ENCODE measurements at places on chromosomes 3 and 15. TPM values are rescaled to one million over a fixed set of nuclear protein-coding genes. Genes with fewer than 3 reads are reported as not detected.

The GCSAM gene
- total RNA-seq: not detected

The ACOX2 gene
- total RNA-seq: 5.6 TPM

The SMCO1 gene
- total RNA-seq: not detected

The CHRM5 gene
- not detected for total RNA-seq

The ADCY5 gene
- total RNA-seq: 9.1 TPM

DNA sequence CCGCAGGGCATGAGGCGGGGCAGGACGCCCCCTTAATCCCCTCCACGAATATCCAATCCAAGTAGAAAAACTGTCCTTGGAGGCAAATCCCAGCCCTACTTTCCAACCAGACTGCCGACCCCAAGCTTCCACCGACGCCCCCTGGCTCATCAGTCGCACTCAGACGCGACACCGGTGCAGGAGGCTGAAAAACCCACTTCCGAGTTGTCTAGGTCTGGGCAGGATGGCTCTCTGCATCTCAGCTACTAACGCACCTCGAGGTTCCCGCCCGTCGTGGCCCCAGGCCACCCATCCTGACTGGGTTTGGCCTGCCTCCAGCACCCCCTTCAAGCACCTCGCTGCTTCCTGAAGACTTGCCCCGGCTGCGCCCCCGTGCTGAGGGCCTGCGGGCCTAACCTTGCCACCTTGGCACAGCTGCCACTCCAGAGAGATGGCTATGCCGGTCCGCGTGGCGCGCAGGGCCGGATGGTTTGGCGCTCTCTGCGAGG lies 15.5 kb downstream of the RGMA start:
- DNase-seq: no peak
- peaks cover 44% of the 10 kb centered on the region for H3K4me1 ChIP-seq
- H3K36me3 ChIP-seq: peaks cover 12% of the 10 kb centered on the region
- peaks cover 20% of the 10 kb centered on the region for H3K27me3 ChIP-seq

GRCh38 chr15:47461652-47462141 lies 255.6 kb upstream of the SEMA6D start:
- no peaks in the 10 kb centered on the region for H3K27me3 ChIP-seq
- H3K4me3 ChIP-seq: no peak overlapping the region
- peaks cover 12% of the 10 kb centered on the region for H3K4me1 ChIP-seq
- no peak for DNase-seq
- H3K36me3 ChIP-seq: no peaks in the 10 kb centered on the region

GRCh38 chr15:101358895-101359294 lies 63.8 kb upstream of the SNRPA1 start:
- no peak for DNase-seq
- H3K4me1 ChIP-seq: peaks cover 4% of the 10 kb centered on the region
- H3K27ac ChIP-seq: peak overlapping the region; percentile 61
- H3K4me3 ChIP-seq: no peak overlapping the region
- H3K27me3 ChIP-seq: peaks cover 4% of the 10 kb centered on the region
- no peaks in the 10 kb centered on the region for H3K36me3 ChIP-seq

DNA sequence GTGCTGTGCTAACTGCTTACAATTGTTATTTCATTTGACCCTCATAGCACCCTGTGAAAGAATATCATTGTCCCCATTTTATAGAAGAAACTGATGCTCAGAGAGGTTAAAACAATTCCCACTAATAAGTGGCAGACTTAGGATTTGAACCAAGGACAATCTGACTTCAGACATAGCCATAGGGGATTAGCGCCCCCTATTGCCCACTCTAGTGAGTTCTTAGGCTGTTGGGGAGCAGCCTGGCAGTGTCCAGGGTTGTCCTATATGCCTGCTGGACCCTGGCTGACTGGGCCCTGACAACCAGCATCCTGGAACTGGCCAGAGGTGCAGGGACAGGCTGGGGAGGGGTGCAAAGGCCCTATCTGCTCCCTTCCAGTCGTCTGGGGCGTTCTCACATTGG lies 15.4 kb downstream of the DPH3 start:
- no peak for DNase-seq
- no peak overlapping the region for H3K27ac ChIP-seq
- no peak overlapping the region for H3K4me3 ChIP-seq
- peaks cover 9% of the 10 kb centered on the region for H3K4me1 ChIP-seq
- no peaks in the 10 kb centered on the region for H3K36me3 ChIP-seq

DNA sequence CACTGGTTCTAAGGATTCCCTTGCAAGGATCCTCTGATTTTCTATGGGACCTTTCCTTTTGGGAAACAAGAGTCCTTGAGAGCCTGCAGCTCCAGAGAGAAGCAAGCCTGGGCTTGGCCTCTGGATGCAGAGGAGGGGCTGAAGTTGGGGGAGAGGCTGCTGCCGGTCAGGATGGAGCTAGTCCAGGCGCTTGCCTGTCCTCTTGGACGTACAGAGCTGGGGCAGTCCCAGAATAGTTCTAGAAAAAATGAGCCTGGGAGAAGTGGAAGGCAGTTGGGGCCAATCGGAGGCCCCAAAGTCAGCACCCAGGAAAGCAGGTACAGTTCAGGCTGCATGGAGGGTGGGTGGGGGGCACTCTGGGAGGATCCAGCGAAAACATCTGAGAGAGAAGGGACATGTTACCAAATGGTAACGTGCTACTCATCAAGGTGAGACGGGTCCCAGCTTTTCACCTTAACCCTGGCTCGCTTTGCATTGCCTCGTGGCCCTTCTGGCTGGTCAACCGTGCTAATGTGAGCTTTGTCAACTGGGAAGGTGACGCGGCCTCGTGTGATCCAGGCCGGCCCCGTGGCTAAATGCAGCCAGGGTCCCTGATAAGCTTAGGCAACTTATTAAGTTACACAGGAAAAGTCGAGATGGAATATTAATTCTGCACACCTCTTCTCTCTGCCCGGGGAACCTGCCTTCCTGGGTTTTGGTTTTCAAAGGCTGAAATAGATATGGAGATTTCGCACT lies 38.7 kb upstream of the MAGEF1 start:
- DNase-seq: no peak
- H3K4me1 ChIP-seq: peaks cover 34% of the 10 kb centered on the region
- H3K27me3 ChIP-seq: peaks cover 4% of the 10 kb centered on the region
- H3K36me3 ChIP-seq: no peaks in the 10 kb centered on the region

- H3K36me3 ChIP-seq: no peaks in the 10 kb centered on the region
- DNase-seq: peak; percentile 13
- no peak overlapping the region for H3K4me3 ChIP-seq
- H3K27me3 ChIP-seq: peaks cover 39% of the 10 kb centered on the region
Observed at GRCh38 chr15:69656271-69657030, 203.8 kb downstream of the RPLP1 start.

DNA sequence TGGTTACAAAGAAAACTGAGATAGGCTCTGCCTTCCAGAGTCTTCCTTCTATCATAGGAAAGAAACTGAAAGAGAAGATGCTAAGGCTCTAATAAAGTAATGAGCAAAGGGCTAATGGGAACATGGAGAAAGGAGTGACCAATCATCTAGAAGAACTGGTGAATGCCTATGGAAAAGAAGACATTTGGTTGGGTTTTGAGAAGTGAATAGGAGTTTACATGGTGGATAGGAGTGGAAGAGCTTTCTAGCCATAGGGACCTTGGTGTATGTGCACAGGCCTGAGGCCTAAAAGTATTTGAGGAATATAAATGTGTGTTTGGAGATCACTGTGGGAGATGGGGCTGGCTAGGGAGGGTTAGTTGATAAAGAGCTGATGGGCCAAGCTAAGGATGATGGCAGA lies 6.8 kb downstream of the LPP start:
- H3K4me1 ChIP-seq: peaks cover 52% of the 10 kb centered on the region
- H3K4me3 ChIP-seq: peak overlapping the region; percentile 1
- H3K27me3 ChIP-seq: no peaks in the 10 kb centered on the region

DNA sequence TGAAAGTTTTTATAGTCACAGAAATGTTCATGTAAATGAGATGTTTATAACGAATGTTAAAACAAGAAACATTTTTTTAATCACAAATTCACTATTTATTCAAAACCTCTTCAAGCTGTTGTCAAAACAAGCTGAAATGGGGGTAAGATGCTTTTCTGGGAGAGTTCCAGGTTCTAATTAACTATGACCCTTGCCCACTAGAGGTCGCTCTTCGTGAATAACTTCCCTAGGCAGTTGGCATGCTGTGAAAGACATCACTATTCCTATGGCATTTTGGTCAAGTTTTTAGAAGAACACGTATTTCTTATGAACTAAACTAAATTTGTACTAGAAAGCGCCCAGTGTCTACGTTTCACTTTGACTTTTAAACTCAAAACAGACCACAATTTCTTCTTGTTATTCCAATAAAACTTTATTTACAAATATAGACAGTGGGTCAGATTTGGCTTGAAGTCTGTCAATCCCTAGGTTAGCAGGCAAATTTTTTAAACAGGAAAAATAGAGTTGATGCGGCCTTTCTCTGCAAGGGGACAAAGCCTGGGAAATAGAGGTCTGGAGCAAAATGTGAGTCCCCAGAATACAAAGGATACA lies 62.8 kb upstream of the CMTM8 start:
- DNase-seq: no peak
- H3K4me3 ChIP-seq: no peak overlapping the region
- H3K27ac ChIP-seq: no peak overlapping the region
- peaks cover 11% of the 10 kb centered on the region for H3K36me3 ChIP-seq
- peaks cover 6% of the 10 kb centered on the region for H3K4me1 ChIP-seq

DNA sequence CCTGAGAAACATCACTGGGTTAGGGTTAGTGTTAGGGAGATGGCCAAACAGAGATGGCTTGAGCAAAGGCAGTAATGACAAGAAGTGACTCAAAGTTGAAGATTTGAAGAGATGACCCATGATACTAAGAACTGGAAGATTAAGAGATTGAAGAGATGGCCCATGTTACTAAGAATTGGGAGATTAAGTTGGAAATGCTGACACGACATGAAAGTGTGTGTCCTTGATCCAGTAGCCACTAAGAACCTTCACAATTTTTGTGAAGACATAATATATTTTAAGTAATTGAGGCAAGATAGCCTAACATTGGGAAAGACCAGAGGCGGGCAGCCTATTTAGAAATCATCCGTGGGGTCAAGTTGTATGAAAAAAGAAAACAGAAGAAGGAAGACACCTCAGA lies 239.4 kb downstream of the ADAMTSL3 start:
- no peak overlapping the region for H3K27ac ChIP-seq
- DNase-seq: no peak
- no peak overlapping the region for H3K4me3 ChIP-seq
- H3K4me1 ChIP-seq: no peaks in the 10 kb centered on the region

DNA sequence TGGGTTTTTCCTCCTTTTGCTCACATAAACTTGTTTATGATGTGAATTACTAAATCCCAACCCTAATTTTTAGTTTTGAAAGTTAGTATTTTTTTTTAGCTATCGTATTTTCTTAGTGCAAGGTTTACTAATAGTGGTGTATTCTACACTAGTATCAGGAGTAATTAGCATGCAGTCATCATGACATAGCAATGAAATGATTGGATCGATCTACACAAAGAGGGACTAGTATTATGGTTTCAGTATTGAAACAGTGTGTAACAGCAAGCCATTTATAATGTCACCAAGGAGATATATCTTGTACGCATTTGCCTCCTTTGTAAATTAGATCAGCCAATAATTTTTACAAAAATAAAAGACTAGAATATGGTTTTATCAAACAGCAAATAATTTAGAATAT lies 38.7 kb downstream of the RNF111 start:
- H3K4me3 ChIP-seq: no peak overlapping the region
- H3K36me3 ChIP-seq: peaks cover 15% of the 10 kb centered on the region
- H3K27me3 ChIP-seq: no peaks in the 10 kb centered on the region
- no peak for DNase-seq
- H3K4me1 ChIP-seq: peaks cover 5% of the 10 kb centered on the region

- no peaks in the 10 kb centered on the region for H3K4me1 ChIP-seq
- H3K36me3 ChIP-seq: no peaks in the 10 kb centered on the region
- no peak for DNase-seq
- H3K27me3 ChIP-seq: no peaks in the 10 kb centered on the region
- H3K27ac ChIP-seq: no peak overlapping the region
Observed at GRCh38 chr3:115228266-115228665, 81.2 kb upstream of the ZBTB20 start.

DNA sequence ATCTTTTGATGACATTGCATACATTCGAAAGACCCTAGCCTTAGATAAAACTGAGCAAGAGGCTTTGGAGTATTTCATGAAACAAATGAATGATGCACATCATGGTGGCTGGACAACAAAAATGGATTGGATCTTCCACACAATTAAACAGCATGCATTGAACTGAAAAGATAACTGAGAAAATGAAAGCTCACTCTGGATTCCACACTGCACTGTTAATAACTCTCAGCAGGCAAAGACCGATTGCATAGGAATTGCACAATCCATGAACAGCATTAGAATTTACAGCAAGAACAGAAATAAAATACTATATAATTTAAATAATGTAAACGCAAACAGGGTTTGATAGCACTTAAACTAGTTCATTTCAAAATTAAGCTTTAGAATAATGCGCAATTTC lies 16.7 kb downstream of the KCNMB3 start:
- no peaks in the 10 kb centered on the region for H3K4me1 ChIP-seq
- no peak for DNase-seq
- no peak overlapping the region for H3K4me3 ChIP-seq

DNA sequence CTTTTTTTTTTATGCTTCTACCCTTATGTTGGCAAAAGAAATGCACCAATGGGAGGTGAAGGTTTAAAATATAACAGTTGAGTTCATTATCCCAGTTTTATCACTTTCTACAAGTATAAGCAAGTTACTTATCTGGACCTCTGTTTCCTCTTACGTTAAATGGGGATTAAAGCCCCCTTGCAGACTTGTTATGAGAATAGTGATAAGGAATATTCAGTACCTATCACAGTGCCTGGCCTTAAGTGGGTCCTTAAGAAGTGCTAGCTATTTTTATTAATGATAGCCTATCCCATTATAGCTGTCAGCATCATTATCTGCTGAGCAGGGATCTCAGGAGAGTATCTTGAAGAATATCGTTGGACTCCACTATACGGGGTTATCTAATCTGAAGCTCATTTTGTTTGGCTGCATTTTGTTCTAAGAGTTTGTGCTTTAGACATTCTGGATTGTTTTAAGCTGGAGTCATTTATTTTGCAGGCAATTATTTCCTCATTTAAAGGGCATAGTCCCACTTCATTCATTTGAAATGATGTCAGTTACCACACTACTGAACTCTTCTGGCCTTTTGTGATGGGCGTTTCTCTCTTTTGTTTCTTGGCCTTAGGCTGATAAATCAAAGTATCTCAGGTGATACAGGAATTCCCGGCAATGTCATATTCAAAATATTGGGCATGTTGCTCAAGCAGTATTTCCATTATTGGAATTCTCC lies 28.8 kb downstream of the RAB8B start:
- H3K27me3 ChIP-seq: no peaks in the 10 kb centered on the region
- peaks cover 20% of the 10 kb centered on the region for H3K4me1 ChIP-seq
- no peak for DNase-seq
- H3K4me3 ChIP-seq: peak overlapping the region; percentile 18
- H3K27ac ChIP-seq: peak overlapping the region; percentile 87

DNA sequence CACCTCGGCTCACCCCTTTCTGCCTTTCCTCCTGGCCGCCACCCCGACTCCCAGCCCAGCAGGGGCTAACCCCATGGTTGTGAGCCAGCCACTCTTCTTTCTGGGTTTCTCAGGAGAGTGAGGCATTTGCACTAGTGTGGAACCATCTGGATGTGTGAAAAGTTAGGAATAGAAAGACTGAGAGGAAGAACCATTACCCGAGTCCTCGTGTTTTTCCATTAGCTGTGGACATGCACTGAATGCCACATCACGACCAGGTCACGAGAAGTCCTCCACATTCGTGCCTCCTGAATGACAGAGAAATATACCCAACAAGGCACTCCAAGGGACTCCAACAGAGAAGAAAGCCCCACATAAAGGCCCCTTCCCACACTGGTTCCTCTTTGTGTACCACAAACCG lies 18.0 kb upstream of the RAD18 start:
- H3K36me3 ChIP-seq: no peaks in the 10 kb centered on the region
- H3K27me3 ChIP-seq: peaks cover 6% of the 10 kb centered on the region
- peaks cover 17% of the 10 kb centered on the region for H3K4me1 ChIP-seq
- no peak overlapping the region for H3K27ac ChIP-seq
- DNase-seq: peak; percentile 45

GRCh38 chr3:127448161-127448561 lies 142.4 kb downstream of the TPRA1 start:
- no peak overlapping the region for H3K27ac ChIP-seq
- no peaks in the 10 kb centered on the region for H3K36me3 ChIP-seq
- no peaks in the 10 kb centered on the region for H3K4me1 ChIP-seq
- no peak for DNase-seq
